ENCODE measurements at places on chromosomes 5 and 9.

GRCh38 chr9:36164372-36164771 is 4.8 kb upstream of the CCIN start:
- no peak for DNase-seq

GRCh38 chr5:16815432-16815831 is 120.7 kb downstream of the MYO10 start:
- DNase-seq = no peak

GRCh38 chr5:39783756-39784421 is 359.1 kb upstream of the DAB2 start:
- DNase-seq = no peak

DNA sequence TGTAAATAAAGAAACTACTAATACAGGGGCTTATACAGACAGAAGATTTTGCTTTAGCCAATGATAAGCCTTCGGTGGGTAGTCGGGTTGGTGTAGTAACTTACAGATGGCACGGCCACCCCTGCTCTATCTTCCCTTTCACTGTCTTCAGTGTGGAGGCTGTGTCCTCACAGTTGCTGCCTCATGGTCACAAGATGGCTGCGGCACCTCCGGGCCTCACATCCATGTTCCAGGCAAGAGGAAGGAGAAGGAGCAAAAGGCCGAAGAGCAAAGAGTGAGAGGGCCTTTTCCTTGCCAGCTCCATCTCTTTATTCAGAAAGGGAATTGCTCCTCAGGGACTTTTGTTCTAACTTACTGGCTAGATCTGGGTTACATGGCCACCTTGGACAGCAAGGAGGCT is 22.2 kb upstream of the IER5L start:
- no peak for DNase-seq

DNA sequence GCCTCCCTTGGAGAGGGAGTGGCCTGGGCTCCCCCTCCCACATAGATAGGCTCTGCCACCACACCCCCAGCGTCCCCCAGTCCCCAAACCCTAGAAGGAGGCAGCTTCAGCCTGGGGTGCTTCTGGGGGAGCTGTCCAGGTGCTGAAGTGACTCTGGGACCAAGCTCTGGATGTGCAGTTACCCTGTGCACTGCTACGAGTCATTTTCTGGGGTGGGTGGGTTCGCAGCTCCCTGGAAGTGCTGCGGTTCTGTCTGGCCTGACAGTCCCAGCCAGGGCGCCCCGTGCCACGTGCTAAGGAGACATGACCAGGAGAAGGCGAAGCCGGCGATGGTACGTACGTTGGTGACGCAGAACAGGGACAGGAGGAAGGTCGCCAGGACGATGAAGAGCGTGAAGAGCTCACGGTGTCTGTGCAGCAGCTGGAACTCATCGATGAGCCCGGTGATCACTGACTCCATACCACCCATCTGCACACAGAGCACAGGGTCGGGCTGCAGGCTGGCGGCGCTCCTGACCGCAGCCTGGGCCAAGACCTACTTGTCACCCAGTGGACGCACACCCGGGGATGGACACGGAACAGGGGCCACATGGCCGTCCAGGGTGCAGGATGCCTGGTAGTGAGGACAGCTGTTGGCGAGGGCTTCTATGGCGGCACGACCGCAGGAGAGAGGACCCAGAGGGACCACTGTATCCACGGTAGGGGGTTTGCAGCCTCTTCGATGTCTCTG is 35.7 kb downstream of the SLC6A3 start:
- DNase-seq = peak; percentile 75

DNA sequence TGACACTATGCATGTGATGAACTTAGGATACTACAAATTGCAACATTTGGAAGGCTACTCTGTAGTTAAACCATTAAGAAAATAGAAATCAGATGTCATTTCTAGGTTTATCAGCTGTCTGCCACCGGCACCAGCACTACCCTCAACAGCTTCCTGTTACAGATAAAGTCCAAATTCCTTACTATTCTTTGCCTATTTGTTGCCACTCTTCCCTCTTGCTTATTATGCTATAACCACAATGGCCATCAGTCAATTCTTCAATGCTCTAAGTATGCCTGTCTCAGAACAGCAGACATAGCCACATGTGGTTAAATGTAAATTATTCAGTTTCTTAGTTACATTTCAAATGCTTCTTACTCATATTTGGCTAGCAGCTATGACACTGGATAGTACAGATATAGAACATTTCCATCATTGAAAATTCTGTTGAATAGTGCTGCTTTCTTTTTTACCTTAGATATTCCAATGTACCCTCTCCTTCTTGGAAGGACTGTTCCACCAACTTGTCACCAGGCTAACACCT is 21.0 kb downstream of the DHX29 start:
- no peak for DNase-seq

- no peak for DNase-seq
Measured at GRCh38 chr5:106796081-106796480, 874.7 kb downstream of the EFNA5 start.

DNA sequence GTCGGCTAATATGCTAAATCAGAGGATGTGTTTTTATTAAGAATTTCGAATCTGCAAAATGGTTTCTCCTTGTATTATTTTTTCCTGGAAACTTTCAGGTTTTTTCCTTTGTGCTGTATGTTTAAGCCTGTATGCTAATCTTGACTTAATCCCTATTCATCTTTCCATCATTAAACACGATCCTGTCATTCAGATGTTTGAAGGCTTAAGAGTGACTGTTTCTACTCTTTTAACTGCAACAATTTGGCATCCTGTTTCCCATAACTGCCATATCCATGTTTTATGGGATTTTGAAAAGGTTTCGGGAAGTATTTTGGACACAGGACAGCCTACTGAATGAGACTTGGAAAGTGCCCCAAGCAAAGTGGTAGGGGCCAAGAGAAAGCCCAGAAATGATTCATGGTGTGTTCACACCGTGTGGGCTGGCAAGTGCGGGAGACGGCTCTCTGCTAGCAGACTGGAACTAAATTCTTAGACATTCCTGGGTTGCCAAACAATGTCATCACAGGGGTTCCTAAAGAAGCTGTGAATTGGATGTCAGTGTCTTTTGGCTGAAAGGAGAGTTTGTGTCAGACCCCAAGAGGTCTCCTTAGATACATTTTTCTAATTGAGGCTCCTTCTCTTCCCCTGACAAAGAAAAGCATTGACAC is 125.4 kb upstream of the ADAMTS16 start:
- no peak for DNase-seq

DNA sequence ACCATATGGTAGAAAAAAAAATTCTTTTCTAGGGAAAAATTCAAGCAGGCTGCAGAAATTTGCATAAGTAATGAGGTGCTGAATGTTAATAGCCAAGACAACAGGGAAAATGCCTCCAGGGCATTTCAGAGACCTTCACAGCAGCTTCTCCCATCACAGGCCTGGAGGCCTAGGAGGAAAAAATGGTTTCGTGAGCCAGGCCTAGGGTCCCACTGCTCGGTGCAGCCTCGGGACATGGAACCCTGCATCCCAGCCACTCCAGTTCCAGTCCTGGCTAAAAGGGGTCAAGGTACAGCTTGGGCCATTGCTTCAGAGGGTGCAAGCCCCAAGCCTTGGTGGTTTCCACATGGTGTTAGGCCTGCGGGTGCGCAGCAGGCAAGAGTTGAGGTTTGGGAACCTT is 436.0 kb upstream of the SMC2 start:
- DNase-seq = no peak

- no peak for DNase-seq
Measured at GRCh38 chr5:57408714-57409113, 73.9 kb downstream of the ACTBL2 start.

DNA sequence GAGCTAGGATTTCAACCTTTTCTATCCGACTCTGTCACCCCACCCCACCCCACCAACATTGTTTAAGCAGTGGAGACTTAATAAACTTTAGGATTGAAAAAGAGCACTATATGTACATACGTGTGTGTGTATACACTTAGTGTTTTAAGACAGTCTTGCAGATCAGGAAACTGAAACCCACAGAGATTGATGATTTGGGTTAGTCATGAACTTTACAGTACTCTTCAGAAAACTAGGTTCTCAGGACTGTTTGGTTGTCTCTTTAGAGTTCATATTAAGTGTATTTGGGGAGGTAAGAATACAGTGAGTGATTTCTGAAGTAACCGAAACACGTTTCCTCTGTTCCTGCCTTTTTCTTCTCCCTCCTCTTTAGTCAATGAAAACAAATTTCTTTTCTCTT is 1043.1 kb downstream of the TLE1 start:
- no peak for DNase-seq

DNA sequence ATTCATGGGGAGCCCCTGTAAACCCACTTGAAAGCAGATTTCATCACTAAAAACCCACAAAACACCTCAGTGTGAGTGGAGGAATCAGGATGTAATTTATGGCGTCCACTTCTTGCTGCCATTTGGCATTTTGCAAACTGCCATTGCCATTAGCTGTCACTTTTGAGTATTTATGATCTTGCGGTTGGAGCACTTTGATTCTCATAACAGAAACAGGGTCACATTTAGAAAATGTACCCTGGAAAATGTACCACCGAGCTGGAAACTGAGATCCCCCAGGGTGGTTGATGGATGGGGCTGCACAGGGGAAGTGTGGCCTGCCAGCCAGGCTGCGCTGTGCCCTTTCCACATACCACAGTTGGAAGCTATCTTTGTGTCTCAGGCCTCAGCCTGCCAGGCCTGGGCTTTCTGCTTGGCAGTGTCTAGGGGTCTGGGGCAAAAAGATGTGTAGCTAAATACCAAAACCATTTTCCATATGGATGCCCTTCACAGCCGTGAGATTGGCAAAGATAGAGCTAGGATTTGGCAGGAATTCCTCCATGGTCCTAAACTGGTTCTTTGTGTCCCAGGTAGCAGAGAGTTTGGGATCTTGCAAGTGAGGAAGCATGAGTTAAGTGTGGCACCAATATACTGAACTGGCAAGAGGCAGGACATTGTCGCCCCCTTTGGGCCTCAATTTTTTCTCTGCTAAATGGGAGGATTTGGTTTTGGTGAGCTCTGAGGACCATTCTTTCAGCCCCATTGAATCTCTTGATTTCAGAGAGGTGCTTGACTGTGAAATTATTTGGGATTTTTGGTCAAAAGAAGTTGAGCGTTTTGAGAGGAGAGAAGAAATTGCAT is 46.2 kb downstream of the GALNT10 start:
- no peak for DNase-seq

DNA sequence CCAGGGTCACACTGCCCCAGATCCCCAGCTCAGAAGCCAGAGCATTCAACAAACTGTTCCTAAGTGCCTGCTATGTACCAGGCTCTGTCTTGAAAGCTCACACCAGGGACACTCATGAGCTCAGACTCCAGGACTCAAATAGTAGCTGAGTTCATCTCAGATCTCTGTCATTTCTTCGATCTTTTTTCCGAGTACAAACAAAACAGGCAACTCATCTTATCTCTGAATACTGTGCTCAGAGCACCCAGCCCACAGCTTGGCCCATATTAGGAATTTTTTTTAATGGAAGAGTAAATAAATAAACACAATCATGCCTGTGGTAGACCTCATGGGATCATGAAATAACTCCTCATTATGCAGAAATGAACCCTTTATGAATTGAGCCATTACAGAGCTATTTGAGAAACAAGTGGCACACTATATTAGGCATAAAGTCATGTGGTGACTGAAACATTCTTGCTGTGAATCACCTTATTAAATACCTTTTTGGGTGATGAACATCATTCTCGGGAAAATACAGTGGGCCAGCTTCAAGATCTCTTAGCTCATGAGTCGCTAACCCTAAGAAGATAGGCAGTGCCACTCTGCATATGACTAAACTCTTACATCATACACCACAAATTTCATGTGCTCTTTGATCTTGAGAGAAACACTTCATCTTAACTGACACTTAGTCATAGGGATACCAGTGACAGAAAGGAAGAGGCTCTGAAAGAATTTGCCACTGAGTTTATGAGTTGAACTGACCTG is 9.9 kb downstream of the SH3RF2 start:
- no peak for DNase-seq

DNA sequence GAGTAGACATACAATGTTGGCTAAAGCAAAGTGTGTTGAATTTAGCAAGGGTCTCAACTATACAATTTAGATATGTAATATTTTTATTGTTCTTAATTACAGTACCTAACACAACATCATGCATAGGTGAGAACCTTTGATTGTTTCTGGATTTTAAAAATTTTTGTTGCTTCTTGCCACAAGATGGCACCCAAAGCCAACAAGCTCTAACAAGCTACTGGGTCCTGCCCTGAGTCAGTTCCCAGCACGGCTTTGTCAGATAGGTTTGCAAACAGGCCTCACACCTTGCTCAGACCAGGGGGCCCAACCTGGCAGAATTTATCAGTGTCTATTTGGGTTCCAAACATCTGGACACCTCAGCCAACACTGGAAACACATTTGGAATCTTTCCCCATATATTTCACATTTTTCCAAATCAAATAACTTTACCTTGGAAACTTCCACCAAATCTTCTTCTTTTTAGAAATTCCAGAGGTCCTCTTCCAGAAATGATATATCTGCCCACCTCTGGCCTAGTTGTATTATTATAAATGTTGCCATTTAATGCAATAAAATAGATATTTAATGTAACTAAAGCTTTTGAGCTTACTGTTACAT is 49.5 kb upstream of the EGFLAM start:
- peak; percentile 79 for DNase-seq

- no peak for DNase-seq
Measured at GRCh38 chr9:86697999-86698398, 249.3 kb downstream of the GAS1 start.

- DNase-seq = no peak
Measured at GRCh38 chr9:128877852-128878251, 3.9 kb downstream of the KYAT1 start.

GRCh38 chr5:122941737-122942136 is 94.8 kb downstream of the PPIC start:
- DNase-seq = no peak

DNA sequence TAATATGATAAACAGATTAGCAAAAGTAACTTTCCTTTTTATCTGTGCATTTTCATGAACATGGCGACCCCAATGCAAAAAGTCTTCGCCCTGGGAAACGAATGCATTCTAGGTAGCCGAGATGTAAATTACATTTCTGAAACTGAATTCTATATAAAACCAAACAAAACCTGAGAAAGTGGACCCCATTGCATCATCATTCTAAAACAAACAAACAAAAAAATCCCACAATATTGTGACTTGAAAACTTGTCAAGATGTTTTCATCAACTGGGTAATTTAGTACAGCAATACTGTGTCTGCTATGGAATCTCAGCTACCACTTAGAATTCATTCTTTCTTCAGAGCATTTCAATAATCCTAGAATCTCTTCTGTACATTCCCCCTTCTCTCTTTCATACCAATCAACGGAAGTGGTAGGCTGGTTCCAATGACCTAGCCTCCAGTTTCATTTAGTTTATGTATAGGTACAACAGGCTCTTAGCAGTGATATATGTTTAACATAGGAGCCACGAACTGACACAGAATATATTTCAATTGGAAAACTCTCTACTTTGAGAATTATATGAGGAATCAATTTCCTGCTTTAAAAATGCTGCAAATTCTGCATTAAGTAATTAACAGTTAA is 85.6 kb downstream of the FBXW11 start:
- no peak for DNase-seq

All from Karpas-422 (cell line).